ENCODE measurements at places on chromosomes 2 and 18. TPM values are rescaled to one million over a fixed set of nuclear protein-coding genes. Genes with fewer than 3 reads are reported as not detected.

Gene OR6B2
- total RNA-seq, result not detected

Gene PTPRN
- 0.13 TPM for total RNA-seq

Gene SCTR
- not detected for total RNA-seq

Gene GAL3ST2
- 0.26 TPM for total RNA-seq

Gene RGPD4
- under 0.01 TPM for total RNA-seq

Gene ALLC
- total RNA-seq, result not detected

Gene CAVIN2
- 1.4 TPM for total RNA-seq

Gene TUBA3E
- not detected for total RNA-seq

Data from articular chondrocyte of knee joint (primary cell).